ENCODE measurements at places on chromosomes 7 and 10.

GRCh38 chr10:35236739-35237138 lies 99.6 kb upstream of the CCNY start:
- DNase-seq, result no peak

DNA sequence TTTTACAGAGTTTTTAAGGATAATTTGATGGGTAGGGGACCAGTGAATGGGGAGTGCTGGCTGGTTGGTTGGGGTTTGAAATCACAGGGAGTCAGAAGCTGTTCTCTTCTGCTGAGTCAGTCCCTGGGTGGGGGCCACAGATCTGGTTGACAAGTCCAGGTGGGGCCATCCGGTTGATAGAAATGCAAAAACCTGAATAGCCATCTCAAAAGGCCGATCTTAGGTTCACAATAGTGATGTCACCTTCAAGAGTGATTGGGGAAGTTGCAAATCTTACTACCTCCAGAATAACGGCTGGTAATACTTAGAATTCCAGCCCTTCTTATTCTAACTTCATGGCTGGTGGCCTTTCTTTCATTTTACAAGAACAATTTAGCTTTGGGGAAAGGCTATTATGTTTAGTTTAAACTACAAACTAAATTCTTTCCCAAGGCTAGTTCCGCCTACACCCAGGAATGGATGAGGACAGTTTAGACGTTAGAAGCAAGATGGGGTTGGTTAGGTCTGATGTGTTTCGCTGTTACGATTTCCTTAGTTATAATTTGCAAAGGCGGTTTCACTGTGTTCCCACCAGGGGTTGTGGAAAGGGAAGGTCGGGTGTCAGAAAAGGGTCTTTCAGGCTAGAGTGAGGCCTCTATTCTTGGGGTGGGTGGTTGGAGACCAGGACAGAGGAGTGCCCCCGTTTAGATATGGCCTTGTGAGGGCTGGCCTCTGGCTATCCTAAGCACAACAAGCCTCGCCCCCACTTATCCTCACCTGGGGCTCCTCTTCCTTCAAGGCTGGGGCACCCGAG lies 27.4 kb downstream of the IFT22 start:
- no peak for DNase-seq

DNA sequence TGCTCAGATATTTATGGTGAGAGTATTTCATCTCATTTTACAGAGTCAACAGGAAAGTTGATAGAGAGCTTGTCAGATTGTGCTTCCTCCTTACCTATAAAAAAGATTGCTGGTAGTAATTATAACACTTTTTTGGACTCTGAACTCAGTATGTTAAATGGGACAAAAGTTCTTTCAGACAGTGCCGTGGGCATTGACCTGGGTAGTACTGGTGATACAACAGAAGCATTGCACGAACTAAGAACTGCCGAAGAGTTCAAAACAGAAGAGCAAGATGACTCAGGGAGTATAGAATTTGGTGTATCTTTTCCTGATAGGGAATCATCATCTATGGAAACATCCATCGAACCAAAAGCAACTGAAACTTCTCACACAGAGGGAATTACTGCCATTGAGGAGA lies 58.6 kb downstream of the LOXL4 start:
- no peak for DNase-seq

DNA sequence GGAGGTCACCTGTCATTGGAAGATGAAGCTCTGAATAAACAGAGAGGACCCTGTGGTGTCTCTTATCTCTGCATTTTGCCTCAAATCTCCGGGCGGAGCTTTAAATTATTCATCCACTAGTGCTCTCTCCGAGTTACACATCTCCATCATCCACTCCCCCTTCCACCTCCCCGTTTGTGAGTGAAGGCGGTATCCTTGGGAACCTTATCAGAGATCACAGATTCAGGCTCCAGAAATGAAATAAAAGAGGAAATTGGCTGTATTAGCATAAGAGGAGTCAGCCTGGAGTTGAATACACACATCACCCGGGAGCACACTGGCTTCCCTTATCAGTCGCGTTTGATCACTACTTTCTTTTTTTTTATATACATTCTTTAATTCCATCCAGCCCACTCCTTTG lies 1184.8 kb downstream of the GATA3 start:
- DNase-seq, result no peak

- DNase-seq, result no peak
Measured at GRCh38 chr10:49737474-49738201, 24.5 kb downstream of the OGDHL start.

Data from activated T-cell treated with anti-CD3 and anti-CD28 coated beads, Interleukin-2, amount 50 U/mL, for 24 hours (primary cell).